ENCODE measurements at places on chromosomes 16 and 17.

DNA sequence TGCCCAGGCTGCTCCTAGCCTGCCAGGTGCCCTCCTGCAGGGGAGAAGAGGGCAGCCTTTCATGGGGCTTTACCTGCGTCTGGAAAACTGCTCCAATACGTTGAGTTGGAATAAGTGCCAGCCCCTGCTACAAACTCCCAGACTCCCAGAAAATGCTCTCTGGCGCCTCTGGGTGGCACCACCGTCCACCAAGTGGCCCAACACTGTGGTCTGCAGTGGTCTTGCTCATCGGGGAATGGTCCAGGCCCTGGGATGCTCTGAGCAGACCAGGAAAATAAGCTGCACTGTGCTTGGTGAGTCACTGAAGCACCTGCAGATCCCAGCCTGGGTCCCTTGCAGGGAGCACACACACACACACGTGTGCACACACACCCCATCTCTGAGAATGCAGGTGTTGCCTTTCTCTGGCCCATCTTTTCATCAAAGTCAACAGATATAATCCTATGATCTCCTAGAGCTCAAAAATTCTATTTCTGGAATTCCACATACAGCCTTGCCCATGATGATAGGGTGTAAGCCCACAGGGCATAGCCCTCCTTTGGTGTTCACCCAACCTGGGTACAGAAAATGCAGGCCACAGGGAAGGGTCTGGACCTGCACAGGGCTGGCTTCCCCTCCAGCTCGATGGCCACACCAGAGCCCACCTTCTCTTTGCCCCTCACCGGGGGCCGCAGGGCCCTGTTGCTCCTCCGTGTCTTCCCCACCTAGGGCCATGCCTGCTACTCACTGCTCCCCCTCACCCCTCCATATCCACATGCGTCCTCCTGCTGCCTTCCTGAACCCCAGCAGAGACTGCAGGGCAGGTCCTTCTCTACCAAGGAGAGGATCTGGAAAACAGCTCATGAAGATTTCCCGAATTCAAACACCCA lies 20.5 kb downstream of the CDIP1 start:
- DNase-seq: no peak

DNA sequence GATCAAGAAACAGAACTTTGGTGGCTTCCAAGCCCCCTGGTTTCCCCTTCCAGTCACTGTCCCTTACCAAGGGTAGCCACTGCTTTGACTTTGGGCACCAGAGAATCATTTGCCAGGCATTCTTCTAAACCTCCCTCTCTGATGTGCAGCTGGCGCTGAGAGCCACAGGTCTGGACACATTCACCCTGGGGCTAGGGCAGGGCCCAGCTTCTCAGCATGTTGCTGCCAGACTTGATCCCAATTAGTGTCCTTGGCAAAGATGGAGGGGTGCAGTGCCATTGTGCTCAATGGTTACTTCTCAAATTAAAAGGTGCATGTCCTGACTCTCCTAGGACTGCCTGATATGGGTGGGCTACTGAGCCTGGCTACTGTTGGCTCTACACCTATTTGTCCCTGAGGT lies 7.6 kb upstream of the SLC47A2 start:
- DNase-seq: no peak

DNA sequence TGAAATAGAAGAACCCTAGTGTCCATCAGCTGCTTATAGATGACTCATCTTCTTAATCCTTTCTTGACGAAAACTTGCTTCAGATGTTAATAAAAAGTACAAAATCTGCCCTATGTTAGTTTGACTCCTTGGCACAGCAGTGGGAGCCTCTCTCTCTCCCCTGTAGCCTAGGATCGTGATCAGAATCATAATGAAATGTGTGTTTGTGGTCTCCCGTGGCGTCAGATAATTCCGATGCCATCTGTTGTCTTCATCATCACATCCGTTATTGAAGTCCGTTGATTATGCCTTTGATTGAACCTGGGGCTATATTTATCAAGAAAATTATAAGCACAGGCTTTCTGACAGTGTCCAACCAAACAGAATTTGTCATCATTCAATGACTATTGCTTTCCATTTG lies 102.5 kb downstream of the BMERB1 start:
- DNase-seq: no peak

- no peak for DNase-seq
These were observed 40.1 kb downstream of the HIC1 start for GRCh38 chr17:2094891-2095535.

DNA sequence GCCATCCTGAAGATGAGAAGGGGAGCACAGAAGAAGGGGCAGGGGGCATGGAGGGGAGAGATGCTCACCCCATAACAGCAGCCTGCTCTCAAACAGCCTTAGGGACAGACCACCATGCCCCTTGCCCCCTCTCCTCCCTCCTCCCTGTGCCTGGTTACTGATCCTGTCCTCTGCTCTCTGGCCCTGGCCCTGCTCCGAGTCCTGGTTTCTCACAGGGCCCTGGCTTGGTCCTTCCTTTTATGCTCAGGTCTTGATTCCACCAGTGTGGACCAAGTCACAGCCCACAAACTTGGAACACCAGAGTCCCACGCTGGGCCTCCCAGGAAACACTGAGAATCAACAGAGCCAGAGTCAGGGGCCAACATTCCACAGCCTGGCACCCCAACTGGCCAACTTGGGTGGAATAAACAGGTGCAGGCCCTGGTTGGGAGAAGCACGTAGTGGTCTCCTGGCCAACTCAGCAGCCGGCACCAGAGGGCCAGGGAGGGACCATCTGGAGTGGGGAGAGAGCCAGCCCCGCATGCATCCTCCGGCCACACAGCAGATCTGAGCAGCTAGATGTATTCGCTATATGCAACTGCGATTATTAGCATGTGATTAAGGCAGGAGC lies 44.9 kb upstream of the CDC42EP4 start:
- DNase-seq: no peak

- peak; percentile 55 for DNase-seq
These were observed 31.8 kb downstream of the USP7 start for GRCh38 chr16:8931859-8932258.

DNA sequence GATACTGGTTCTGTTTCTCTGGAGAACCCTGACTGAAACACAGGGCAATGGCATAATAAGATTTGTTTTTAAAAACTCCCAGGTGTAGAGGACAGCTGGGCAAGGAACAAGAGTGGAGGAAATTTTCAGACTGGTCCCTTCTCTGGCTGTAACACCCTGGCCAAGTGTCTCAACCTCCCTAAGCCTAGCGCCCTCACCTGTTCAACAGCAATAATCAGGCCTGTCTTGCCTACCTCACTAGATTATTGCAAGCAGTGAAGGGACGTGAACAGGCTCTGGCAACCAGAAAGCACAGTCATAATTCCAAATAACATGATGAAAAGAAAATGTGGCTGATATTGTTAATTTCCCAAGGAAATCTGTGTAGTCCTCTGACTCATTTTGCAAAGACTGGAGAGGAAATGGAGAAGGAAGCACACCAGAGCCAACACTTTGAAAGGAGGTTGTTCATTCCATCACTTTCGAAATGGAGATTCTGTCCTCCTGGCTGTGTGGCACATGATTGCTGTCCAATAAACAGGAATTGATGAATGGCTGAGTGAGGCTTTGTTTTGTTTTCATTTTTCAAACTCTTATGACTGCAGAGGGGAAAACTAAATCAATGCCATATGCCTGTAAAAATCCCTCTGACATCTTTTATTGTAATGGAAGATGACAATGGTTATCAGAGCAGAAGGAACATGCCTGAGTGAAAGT lies 87.5 kb upstream of the HLF start:
- DNase-seq: no peak

DNA sequence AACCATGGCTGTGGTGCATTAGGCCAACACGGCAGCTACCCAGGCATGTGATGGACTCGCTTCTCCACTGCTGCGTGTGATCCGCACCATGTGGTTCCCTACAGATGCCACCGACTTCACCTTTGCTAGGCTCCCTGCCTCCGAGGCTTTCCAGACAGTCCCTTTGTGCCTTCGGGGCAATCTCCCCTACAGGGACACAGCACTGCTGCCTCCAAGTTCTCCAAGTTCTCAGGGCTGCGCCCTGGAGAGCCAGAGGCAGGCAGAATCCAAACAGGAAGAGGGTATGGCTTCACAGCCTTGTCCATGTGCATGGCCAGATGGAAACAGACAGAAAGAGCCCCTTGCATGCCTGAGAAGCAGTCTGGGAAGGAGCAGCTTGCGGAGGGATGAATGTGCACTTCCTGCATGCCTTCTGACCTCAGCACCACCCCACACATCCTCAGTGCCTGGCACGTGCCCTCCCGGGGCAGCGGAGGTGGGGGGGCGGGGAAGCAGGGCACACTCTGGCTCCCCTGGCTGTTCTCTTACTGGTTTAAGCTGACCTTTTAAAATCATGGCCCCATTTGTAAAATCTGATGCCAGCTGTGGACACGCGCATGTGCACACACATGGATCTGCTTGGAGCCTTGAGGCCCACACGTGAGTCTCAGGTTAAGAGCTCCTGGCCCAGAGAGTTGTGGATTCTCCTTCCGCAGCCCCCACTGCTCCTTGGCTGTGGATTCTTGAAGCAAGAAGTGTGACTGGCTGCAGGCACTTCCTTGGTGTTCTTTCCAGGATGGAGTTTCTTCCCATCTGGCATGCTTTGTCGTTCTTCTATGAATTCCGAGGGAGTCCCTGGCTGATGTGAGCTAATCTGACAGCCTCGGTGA lies 55.3 kb upstream of the MTSS2 start:
- DNase-seq: peak; percentile 37

GRCh38 chr17:48484256-48484655 lies 46.6 kb downstream of the HOXB1 start:
- DNase-seq: no peak

GRCh38 chr16:49920397-49920796 lies 64.5 kb upstream of the ZNF423 start:
- DNase-seq: no peak

GRCh38 chr17:41140360-41141131 lies at the start of gene KRTAP4-6:
KRTAP4-6 (minus strand) TSS chr17:41140544; CDS start chr17:41140487, 57 bp downstream.
- no peak for DNase-seq

- no peak for DNase-seq
These were observed 155.1 kb downstream of the C16orf95 start for GRCh38 chr16:87161822-87162676.

DNA sequence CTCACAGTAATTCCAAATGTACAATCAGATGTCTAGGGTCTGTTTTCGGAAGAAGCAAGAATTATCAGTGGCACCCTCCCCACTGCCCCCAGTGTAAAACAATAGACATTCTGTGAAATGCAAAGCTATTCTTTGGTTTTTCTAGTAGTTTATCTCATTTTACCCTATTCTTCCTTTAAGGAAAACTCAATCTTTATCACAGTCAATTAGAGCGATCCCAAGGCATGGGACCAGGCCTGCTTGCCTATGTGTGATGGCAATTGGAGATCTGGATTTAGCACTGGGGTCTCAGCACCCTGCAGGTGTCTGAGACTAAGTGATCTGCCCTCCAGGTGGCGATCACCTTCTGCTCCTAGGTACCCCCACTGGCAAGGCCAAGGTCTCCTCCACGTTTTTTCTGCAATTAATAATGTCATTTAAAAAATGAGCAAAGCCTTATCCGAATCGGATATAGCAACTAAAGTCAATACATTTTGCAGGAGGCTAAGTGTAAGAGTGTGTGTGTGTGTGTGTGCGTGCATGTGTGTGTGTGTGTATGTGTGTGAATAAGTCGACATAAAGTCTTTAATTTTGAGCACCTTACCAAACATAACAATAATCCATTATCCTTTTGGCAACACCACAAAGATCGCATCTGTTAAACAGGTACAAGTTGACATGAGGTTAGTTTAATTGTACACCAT lies 59.7 kb downstream of the HLF start:
- DNase-seq: no peak

DNA sequence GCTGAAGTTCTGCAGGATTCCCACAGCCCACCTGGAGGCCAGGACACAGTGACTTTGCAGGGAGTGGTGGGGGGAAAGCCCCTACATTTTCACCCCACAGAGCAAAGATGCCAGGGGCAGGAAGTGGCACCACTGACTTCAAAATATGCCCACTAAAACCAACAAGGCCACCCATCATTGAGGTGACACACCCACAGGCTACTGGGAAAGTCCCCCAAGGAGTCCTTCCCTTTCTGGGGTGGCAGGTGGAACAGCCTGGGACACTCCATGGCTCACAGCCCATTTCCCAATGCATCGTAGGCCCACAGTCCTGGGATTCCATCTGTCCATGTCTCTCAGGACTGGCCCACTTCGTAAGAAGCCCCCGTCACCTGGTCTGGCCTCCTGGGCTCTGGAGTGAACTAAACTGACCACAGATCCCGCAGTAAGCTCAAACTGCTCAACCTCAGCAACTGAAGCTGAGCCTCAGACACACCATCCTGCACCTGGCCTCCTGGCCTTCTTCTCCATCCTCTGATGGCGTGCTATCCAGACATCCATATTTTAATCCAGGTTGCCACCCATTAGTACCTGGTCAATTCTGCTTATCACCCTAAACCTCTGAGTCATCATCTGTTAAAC lies 7.5 kb upstream of the CCL1 start:
- no peak for DNase-seq

- no peak for DNase-seq
These were observed 277.8 kb upstream of the SOX9 start for GRCh38 chr17:71842986-71843385.

- DNase-seq: no peak
These were observed 10.1 kb upstream of the ARHGAP23 start for GRCh38 chr17:38418062-38418692.

- peak; percentile 66 for DNase-seq
These were observed 725 bp upstream of the SPHK1 start for GRCh38 chr17:76383546-76384221.

- no peak for DNase-seq
These were observed 250.5 kb upstream of the TNRC6C start for GRCh38 chr17:77708049-77708448.

- no peak for DNase-seq
These were observed 23.5 kb downstream of the SRCAP start for GRCh38 chr16:30722443-30722842.

- DNase-seq: no peak
These were observed 197.3 kb downstream of the SOX9 start for GRCh38 chr17:72318131-72318530.

DNA sequence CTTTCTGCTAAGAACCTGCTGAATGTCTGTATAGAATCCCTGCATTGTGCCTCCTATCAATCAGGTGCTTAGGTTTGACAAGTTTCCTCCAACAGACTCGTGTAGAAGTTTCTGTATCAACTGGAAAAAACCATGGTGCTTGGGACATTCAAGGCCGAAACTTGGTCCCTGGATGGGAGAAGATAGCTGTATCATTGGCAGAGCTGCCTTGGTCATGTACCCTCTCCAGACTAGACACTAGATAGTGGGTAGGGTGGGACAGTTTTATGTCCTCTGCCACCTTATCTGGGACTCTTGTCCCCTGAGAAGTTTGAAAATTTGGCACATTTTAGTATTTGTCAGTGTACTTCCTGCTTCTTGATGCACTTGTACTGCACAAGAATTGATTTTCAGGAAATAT lies 520.8 kb downstream of the WWOX start:
- DNase-seq: no peak

- no peak for DNase-seq
These were observed 412.0 kb downstream of the TMEM114 start for GRCh38 chr16:8178271-8178670.

DNA sequence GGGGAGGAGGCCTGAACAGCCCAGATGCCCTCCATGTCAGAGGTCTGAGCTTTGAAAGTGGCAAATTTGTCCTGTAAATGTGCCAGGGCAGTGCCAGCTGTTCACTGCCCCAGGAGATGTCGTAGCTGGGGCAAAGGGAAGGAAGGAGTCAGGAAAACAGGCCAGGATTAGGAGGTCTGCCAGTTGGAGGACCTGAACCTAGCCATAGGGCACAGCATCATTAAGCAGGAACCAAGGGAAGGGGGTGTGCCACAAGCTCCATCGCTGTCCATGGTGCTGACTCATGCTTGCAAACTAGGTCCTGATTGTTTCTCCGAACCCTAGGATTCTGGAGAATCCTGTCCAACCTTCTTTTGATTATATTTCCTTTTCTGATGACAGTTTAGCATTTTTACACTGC lies 124.2 kb downstream of the TMEM132E start:
- peak; percentile 34 for DNase-seq

- no peak for DNase-seq
These were observed 3.4 kb downstream of the RAPGEFL1 start for GRCh38 chr17:40180694-40181093.

Data from activated naive CD8-positive, alpha-beta T cell treated with anti-CD3 and anti-CD28 coated beads, Interleukin-2, amount 50 U/mL, for 24 hours (primary cell).